ENCODE measurements at places on chromosomes 4 and X. TPM values are rescaled to one million over a fixed set of nuclear protein-coding genes. Genes with fewer than 3 reads are reported as not detected.

NKX6-1 gene
- not detected for total RNA-seq

ZDHHC15 gene
- not detected for total RNA-seq

CFP gene
- total RNA-seq: 0.70 TPM

TCEAL6 gene
- total RNA-seq: not detected

KIF4A gene
- 1.5 TPM for total RNA-seq

KIT gene
- total RNA-seq: 1.2 TPM
